ENCODE measurements at places on chromosomes 5 and 9.

- DNase-seq: no peak
These were observed 207.0 kb upstream of the MAP3K1 start for GRCh38 chr5:56608217-56608925.

DNA sequence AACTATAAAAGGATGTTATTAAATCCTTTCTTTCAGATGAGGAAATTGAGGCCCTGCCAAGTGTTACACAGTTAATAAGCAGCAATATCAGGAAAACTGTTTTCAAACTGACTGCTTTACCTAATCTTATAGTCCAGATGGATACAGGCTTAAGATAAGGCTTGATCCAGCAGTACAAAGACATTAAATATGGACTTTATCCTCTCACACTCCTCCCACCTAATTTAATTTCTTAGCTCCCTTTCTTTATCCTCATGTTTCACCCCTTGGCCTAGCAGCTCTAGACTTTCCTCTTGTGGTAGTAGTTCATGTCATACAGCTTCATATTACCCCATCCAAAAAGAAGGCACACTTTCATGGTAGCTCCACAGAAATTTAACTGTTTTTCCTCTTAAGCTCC is 164.5 kb downstream of the BAAT start:
- DNase-seq: no peak

GRCh38 chr9:29006628-29007027 is 1433.3 kb upstream of the C9orf72 start:
- DNase-seq: no peak

DNA sequence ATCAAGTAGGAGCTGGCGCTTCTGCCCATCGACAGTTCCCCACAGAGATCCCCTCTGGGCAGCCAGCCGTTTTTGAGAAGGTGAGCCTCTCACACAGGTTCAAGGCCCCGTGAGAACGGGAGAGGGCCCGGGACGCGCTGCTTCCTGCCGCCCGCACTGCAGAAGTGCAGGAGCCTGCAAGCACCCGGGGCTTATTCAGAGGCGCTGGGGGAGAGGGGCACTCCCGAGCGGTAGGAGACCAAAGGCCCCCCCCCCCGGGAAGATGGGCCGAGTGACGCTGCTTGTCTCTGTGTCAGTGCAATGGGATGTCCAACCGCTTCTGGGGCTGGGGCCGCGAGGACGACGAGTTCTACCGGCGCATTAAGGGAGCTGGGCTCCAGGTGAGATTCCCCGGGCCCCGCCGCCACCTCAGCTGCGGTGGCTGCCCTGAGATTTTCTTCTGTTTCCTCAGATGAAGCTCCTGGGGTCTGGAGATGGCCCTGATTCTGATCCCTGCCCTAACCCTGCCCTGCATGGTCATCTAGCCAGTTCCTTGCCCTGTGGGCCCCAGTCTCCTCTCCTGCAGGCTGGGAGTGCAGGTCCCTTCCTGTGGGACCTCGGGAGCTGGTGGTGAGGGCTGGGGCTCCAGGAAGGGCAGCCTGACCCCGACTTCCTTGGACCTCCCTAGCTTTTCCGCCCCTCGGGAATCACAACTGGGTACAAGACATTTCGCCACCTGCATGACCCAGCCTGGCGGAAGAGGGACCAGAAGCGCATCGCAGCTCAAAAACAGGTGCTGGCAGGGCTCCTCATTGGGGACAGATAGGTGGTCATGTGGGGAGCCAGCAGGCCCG is 8.5 kb downstream of the B4GALT7 start:
- no peak for DNase-seq

DNA sequence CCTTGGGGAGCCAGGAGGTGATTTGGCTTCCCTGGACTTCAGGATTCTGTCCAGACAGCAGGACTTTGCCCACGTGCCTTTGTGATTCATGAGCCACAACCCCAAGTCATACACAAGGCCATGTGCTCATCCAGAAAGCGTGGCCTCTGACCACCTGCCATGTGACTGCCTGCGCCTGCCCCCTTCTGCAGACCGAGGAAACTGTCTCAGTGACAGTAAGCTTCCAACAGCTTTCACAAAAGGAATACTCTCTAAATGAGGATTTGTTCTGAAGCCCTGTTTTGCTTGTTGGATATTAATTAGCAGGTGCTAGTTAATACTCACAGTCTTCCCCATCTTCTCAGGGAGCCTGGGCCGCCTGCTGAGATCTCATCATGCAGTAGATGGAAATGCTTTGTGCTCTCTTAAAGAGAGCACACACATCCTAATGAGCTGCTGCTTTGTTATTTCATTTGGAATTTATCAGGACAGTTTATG is 36.9 kb upstream of the ANGPTL2 start:
- no peak for DNase-seq

GRCh38 chr5:98773214-98773463 is 324 bp upstream of the RGMB start:
- DNase-seq: no peak

DNA sequence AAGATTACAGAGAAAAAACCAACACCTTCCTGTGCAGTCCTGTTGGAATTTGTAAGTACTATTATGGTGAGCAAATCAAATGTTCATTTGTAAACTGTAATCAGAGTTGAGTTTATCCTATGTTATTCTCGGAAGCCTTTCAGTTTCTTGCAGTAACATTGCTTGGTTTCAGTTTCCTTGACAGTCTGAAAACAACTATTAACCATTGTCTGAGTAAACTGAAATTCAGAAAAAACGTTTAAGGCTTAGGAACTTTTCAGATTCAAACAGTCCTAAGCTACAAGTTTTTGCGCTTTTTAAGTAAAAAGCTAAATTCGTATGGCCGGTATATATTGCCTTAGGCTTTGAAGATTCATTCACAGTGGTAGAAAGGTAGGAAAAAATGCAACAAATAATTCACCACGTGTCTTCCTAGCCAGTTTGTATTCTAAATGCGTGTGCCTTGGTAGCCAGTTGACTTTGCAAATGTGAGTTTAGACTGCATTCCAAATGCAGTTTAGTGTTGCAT is 2.5 kb downstream of the GPBP1 start:
- no peak for DNase-seq

DNA sequence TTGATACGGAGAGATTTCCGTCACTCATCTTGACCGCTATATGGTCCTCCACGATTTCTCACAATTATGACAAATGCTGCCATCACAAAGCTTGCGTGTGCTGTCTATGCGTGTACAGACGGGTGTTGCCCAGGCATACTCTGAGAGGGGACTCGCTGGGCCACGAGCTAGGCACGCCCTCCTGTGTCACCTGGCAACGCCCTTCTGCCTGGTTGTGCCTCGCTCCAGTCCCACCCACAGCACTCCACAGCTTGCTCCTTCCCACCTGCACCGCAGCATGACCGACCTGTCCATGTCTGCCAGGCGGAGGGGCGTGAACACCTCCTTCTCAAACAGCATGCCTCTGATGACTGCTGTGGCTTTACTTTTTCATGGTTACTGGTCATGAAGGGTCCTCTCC is 55.6 kb downstream of the CAMSAP1 start:
- DNase-seq: no peak

GRCh38 chr5:45507178-45507577 is 189.0 kb downstream of the HCN1 start:
- peak; percentile 97 for DNase-seq

GRCh38 chr9:92245005-92245797 is 48.3 kb downstream of the IARS1 start:
- no peak for DNase-seq

DNA sequence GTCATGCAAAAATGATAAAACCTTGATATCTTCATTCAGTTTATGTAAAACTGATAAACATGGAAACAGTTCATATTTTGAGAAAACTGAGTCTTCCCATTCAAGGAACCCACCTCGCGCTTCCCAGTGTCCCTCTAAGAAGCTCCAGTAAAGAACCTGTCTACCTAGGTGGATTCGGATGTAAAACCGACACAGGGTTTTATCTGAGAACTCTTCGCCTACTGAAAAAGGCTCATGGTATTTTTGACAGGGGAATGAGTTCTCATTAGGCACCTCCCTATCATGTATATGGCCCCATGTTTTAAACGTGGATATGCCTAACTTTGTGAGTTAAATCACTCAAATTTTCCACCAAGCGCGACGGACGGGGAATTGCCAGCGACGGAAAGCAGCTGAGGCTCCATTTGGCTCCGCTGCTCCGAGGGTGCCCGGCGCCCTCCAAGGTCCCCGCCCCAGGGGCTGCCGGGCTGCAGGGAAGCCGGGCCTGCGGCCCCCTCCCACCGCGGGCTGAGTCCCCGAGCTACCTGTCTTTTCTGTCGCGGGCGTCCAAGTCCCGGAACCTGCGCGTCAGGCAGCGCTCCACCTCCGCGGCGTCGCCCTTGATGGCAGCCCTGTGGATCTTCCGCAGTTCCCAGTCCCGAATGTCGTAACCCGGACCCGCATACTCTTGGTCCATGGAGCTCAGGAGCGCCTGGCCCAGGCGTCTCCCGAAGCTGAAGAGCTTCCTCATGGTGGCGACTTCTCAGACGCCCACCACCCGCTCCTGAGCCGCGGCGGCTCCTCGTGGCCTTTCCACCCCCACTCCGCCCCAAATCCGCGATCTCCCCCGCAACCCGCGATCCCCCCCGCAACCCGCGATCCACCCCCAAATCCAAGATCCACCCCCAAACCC is 594 bp downstream of the ANKRD18A start:
- DNase-seq: peak; percentile 29

DNA sequence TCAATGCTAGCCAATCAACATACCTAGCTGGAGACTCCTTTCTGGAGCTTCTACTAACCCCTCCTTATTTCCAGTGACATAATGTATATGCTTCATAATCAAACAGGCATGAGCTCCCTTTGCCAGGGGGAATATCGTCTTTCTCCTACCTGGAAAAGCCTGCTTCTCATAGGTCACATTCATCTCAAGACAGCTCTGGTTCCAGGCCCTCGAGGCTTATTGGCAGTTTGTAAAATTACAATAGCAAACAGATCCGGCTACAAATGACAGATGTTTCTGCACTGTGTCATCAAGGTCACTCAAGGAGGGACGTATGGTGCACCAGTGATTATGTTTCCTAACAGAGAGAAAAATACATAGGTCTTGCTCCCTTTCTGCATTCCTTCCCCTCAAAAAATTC is 140.0 kb downstream of the SAXO1 start:
- no peak for DNase-seq

- no peak for DNase-seq
These were observed 2.7 kb downstream of the NXNL2 start for GRCh38 chr9:88537761-88538091.

- DNase-seq: no peak
These were observed 2.9 kb downstream of the ZFAND5 start for GRCh38 chr9:72362118-72362531.

- no peak for DNase-seq
These were observed 95.8 kb downstream of the BRINP1 start for GRCh38 chr9:119273325-119273904.

DNA sequence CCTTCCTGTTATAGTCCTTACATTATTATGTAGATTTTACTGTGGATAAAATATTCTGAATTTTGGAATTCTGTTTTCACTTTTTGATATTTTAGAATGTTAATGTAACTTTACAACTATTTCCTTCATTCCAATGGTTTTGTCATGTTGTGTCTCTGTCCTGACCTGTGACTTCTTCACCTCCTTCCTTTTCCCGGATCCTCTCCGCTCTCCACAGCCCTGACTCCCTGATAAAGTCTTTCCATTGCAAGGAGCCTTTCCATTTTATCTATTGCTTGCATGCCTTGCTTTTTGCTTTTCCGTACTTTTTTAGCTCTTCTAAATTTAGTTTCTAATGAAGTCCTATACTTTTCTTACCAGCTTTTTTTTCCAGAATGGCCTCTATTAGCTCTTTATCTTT is 117.6 kb upstream of the ARRDC3 start:
- no peak for DNase-seq

GRCh38 chr9:9961487-9961886 is 651.3 kb downstream of the PTPRD start:
- no peak for DNase-seq

DNA sequence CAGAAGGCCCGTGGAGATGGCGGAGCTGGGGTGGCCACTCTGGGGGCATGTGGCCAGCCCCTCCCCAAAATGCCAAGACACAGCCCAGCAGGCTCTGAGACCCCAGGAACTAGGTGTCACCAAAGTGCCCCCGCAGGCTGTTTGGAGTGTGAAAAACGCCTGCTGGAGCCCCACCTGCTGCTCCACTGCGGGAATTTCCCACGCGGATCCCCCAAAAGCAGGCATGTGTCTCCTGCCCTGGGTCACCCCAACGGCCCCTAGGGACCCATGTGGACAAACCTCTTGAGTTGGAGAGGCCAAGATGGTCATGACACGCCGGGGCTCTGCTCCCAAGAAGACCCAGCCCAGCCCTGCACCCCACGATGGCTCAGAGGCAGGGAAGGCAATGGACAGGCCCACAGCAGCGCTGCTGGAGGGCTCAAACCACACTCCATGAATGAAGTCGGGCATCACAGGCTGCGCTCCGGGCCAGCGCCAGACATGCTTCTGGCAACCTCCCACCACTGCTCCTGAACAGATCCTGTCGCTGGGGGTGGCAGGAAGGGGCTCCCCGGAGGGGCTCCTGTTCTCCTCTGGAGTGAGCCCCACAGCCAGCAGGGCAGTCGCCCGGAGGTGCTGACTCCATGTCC is 15.3 kb downstream of the NOTCH1 start:
- no peak for DNase-seq

GRCh38 chr5:19739671-19740070 is 248.3 kb downstream of the CDH18 start:
- DNase-seq: peak; percentile 35

DNA sequence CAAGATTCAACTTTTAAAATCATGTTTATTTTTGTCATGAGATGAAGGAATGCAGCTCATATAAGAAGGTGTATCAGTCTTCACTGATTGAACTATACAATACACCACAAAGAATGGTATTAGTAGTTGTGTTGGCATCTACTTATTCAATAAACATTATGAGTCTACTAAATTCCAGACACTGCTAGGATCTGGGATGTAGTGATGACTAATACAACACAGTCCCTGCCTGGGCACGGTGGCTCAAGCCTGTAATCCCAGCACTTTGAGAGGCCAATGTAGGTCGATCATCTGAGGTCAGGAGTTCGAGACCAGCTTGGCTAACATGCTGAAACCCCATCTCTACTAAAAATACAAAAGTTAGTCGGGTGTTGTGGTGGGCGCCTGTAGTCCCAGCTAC is 171.4 kb upstream of the NFIB start:
- no peak for DNase-seq

- DNase-seq: no peak
These were observed 16.1 kb upstream of the AHRR start for GRCh38 chr5:305459-305858.

GRCh38 chr9:131651599-131651998 is 88.3 kb downstream of the RAPGEF1 start:
- DNase-seq: no peak

DNA sequence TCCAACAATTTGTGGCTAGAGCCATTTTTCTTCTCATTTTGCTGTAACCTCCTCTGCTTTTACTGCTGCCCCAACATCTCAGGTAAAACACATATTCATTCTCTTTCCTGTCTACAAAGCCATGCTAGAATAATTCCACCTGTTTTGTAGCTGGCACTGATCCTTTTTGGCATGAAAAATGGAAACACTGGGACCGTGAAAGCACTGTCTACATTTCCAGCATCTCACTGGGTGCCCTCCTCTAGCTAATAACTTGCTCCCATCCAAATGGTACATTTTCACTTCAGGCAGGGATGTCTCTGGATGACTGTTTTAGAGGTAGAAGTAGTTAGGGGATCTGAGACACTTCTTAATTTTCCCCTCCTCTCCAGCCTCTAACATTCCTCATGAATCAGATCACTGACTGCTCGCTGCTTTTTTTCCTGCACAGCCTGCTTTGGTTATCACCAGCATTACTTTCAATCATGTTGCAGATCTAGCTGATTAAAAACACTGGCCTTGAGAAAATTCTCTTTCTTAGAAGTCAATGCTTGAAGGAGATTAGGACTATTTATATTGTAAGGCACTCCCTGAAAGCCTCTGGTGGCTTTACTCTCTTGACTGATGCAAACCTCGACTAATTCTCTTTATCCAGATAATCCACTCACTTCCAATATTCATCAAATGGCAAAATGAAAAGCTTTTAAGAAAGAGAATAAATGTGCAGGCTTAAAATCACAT is 1312.6 kb upstream of the DMAC1 start:
- peak; percentile 15 for DNase-seq

Measured in NCI-H1694 (cell line).